ENCODE measurements at places on chromosomes 4 and X. TPM values are rescaled to one million over a fixed set of nuclear protein-coding genes. Genes with fewer than 3 reads are reported as not detected.

Gene HERC6
- total RNA-seq: 5.7 TPM

Gene RBM3
- total RNA-seq: 183 TPM

Gene CLDN34
- total RNA-seq: not detected

Gene CSAG2
- not detected for total RNA-seq

Gene FGFBP2
- 14.4 TPM for total RNA-seq

Gene ETNPPL
- total RNA-seq: not detected

Gene DCAF4L1
- total RNA-seq: 0.19 TPM

Gene EVC2
- 0.46 TPM for total RNA-seq

Gene AVPR2
- not detected for total RNA-seq

Gene AWAT2
- total RNA-seq: not detected

Gene AFF2
- total RNA-seq: 1.4 TPM

Gene ADAM29
- total RNA-seq: not detected

Gene CLDN22
- total RNA-seq: not detected

Gene ZMAT1
- total RNA-seq: 7.8 TPM

Gene CYTL1
- total RNA-seq: not detected

Gene REPS2
- 0.39 TPM for total RNA-seq

Gene IL9R
- 9.8 TPM for total RNA-seq

Gene CCDC160
- not detected for total RNA-seq

Gene BGN
- total RNA-seq: not detected

Gene CXCR3
- 8.8 TPM for total RNA-seq

Gene RAB39B
- 39.2 TPM for total RNA-seq

Gene RHOXF2B
- not detected for total RNA-seq

Gene KLF8
- 5.0 TPM for total RNA-seq

Gene CT45A5
- total RNA-seq: 0.35 TPM

Gene SLC6A14
- not detected for total RNA-seq

Gene RHOXF1
- total RNA-seq: 1.2 TPM

Gene SFRP2
- total RNA-seq: not detected

Data from activated T-cell treated with anti-CD3 and anti-CD28 coated beads, Interleukin-2, amount 50 U/mL, for 72 hours (primary cell).